Activated CD4-positive, alpha-beta T cell treated with anti-CD3 and anti-CD28 coated beads for 4 hours (primary cell): ENCODE measurements at places on chromosomes 3 and 15.

DNA sequence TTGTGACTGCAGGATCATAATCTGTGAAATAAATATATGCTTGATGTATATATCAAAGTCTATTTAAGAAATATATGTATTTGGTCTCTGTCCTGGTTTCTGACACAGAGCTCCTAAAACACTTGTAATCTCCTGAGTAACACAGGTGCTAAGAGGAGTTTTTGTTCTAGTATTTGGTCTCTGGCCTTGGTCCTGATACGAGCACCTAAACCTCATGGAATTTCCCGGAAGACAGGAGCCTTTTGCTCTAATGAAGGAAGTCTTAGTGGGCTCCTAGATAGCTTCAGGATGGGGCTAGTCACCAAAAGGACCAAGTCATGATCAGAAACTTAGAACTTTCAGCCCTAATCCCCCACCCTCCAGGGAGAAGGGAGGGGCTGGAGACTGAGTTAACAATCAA lies 19.2 kb upstream of the MUSTN1 start:
- DNase-seq: no peak

DNA sequence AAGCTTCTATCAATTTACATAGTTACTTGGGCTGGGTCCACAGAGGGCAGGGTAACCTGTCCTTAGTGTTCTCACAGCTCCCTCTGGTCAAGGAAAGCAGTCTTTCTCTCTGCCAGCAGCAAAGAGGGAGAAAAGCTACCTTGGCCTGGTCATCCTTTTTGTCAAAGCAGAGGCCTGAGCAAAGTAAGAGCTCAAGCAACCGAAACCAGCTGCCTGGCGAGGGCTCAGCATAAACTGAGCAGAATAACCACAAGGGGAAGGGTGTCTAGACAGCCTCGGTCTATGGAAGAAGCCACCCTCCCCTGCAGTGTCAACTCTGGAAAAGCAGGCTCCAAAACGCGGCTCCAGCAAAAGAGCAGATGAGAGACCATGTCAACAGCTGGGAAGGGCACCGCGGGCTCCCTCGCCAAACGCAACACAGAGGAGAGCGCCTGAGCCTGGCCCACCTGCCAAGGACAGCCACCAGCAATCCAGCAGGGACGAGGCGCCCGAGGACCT lies 17.4 kb downstream of the LRIG1 start:
- DNase-seq: peak; percentile 35

- no peak for DNase-seq
Observed at GRCh38 chr15:55799291-55800212, 56.6 kb upstream of the PRTG start.

DNA sequence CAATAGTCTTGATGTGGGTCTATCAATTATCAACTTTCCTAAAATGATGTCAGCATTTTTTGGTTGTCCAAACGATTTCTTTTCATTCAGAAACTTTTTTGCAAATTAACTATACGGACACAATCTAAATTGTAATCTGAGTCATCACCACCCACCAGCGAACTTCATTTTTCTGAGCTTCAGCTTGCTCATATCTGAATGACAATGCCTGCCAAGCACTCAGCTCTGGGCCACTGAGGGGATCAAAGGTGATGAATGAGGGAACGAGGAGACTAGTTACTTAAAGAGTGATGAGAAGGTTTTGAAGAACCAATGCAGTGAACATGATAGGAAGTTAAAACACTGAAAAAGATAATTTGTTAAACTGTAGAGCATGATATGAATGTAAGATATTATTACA lies 14.9 kb upstream of the TBC1D23 start:
- no peak for DNase-seq

DNA sequence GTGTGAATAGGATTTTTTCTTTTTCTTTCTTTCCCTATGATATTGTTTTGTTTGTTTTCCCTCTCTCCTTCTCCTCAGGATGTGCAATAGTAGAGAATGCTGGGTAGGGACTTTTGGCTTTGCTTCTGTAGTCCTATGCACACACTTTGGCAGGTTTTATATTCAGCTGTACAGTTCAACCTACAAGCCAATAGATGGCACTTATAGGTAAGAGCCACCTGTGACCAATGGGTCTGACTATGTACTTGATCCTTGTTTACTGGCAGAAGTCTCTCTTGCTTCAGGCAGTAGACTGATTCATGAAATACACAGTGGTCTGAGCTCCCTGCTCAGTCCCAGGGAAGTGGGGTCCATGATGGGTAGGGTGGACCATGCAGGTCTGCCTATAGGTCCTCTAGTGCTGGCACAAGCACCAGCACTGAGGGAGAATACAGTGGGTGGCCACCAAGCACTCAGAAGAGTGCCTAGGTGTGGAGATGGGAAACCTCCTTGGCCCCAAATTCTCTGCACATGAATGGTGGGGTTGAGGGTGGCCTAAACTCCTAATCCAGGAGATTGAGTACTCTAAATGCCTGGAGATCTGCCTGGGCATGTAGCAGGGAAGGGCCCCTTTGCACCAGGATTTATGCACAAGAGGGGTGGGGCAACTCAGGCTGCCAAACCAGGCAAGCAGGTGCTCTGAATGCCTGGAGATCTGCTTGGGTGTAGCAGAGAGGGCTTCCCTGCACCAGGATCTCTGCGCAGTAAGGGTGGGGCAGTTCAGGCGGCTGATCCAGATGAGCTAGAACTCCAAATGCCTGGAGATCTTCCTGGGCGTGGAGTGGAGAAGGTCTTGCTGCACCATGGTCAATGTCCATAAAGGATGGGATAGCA lies 176.1 kb downstream of the DOCK3 start:
- no peak for DNase-seq

- no peak for DNase-seq
Observed at GRCh38 chr3:13080591-13080990, 7.4 kb upstream of the IQSEC1 start.

DNA sequence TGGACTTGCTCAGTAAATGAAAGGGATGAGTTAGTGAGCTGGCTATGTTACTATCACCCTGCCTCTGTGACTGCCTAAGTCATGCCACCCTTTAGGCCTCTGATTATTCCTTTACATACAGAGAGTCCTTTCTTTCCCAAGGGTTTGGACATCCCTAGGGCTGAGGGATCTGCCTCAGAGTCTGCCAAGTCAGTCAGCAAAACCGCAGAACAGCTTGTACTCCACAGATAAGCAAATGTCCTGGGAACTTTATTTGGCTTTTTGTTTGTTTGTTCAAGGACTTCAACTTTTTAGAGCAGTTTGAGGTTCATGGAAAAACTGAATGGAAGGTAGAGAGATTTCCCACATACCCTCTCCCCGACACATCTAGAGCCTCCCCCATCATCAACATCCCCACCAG lies 82.6 kb upstream of the TRIM42 start:
- DNase-seq: no peak

DNA sequence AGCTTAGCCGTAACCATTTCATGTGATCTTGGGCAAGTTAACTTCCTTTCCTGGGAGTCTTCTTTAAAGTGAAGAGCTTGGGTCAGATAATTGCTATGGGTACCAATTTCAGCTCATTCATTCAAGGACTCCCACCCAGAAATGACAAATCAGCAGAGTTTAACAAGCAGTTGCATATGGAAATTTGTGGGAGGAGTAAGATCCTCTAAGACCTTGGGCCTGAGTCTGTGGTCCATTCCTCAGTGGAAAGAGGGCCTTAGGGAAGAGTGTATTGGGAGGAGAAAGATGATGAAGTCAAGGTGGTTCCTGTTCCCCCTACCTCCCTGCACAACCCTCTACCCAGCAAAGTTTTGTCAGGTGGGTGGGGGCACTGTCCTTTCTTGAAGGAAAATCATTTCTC lies 42.1 kb downstream of the RBP2 start:
- DNase-seq: no peak

DNA sequence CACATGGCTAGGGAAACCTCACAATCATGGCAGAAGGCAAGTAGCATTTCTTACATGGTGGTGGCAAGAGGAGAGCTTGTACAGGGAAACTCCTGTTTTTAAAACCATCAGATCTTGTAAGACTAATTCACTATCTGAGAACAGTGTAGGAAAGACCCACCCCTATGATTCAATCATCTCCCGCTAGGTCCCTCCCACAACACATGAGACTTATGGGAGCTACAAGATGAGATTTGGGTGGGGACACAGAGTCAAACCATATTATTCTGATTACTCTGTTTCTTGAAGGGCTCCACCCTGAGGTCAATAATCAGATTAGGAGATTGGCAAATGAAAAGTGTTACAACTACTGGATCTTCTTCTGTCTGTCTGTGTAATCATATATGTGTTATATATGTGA lies 21.5 kb upstream of the TMEM45A start:
- DNase-seq: no peak

DNA sequence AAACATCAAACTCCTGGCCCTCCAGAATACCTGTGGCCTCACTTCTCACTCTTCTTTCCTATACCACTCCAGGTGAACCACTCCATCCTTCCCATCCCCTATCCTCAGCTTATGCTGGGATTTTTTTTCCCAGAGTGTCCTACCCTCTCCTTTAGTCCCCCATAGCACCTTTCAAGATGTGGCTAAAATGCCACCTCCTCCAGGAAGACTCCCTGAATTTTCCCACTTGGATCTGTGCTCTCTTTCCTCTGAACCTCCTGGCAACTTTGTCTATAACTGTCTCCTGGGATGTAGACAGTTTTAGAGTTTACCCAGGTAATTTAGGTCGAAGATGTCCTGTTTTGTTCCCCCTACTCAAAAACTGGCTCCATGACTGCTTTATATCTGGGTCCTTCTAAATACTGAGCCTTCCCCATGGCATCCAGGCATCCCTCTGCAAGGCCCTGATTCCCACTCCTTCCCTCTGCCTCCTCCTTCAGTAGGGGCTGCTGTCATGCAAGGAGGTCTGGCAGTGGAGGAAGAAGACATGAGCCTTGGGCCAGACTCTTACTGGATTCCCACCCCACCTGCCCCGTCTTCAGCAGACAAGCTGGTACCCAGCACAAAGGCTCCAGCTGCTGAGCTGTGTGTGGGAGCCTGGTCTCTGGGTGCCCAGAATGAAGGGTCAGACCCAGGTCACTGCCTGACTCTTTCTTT lies 161.5 kb downstream of the SMAD6 start:
- DNase-seq: no peak

DNA sequence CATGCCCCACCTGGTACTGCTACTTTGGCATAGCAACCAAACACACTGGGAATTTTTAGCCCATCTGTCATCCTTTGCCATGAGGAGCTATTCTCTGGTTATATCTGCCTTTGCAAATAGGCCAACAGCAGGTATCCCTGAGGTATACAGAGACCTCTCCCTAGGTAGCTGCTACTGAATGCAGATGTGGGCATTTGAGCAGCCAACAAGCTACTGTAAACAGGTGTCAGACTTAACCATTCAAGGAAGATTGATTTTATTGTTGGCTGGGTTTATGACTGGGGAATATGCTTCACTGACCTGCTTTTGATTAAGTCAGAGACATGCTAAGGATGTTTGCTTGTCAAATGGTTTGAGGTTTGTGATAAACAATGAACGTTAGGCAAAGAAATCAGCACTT lies 183.2 kb downstream of the OXSM start:
- no peak for DNase-seq

DNA sequence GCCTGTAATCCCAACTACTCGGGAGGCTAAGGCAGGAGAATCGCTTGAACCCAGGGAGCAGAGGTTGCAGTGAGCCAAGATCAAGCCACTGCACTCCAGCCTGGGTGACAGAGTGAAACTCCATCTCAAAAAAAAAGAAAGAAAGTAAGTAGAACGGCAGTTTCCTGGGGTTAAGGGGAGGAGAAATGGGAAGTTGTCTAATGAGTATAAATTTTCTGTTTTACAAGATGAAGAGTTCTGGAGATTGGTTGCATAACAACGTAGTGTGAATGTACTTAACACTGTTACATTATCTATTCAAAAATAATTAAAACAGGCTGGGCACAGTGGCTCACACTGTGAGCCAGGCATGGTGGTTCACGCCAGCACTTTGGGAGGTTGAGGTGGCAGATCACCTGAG lies 45.4 kb downstream of the GRK7 start:
- DNase-seq: no peak

- DNase-seq: no peak
Observed at GRCh38 chr15:50463423-50464358, 39.5 kb downstream of the USP8 start.

GRCh38 chr15:100601617-100602063 lies 344 bp downstream of the LINS1 start:
- no peak for DNase-seq

- no peak for DNase-seq
Observed at GRCh38 chr3:23856286-23856685, 50.5 kb downstream of the UBE2E1 start.

DNA sequence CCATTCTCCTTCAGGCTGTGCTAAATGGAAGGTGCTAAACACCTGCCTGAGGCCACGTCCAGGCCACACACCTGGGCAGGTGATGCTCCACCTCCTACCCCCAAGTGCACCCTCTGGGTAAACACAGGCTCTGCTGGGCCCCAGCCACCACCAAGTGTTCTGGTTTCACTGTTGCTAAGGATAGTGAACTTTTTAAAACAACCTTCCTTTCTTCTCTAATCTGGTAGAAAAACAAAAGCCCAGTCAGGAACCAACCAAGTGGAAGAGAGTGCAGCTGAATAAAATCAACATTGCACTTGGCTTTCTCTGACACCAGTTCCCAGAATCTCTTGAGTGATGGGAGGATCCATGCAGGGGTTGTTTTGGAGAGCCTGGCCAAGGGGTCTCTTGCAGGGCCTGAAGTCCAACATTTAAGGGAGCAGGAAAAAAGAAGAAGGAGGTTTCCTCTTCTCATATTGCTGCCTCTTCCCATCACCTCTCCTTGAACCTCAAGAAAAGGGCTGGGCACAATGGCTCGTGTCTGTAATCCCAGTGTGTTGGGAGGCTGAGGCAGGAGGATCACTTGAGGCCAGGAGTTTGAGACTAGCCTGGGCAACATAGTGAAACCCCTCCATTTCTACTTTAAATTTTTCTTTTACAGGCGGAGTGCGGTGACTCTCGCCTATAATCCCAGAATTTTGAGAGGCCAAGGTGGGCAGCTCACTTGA lies 26.2 kb upstream of the ATP13A3 start:
- no peak for DNase-seq

- DNase-seq: no peak
Observed at GRCh38 chr3:153182501-153183293, 20.7 kb downstream of the RAP2B start.

GRCh38 chr3:132006605-132007204 lies 28.1 kb downstream of the CPNE4 start:
- no peak for DNase-seq

- DNase-seq: no peak
Observed at GRCh38 chr15:59377924-59378323, 5.3 kb upstream of the MYO1E start.

DNA sequence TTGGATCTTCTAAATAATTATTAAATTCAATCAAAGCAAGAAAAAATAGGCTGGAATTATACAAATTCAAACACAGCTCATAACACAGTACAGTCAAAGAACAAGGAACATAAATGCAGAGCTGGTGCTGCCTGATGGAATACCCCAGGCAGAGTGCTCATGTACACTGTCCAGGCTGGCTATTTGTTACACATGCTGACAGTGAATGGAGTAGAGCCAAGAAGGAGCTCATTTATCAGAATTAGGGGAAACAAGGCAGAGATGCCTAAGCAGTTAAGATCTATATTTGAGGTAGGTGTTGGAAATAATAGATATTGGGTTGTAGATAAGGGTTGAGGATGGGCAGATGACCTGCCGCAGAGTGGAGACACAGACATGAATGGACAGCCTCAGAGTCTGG lies 788.2 kb upstream of the ARPP21 start:
- no peak for DNase-seq
